ENCODE measurements at places on chromosomes 16 and 17. TPM values are rescaled to one million over a fixed set of nuclear protein-coding genes. Genes with fewer than 3 reads are reported as not detected.

DNA sequence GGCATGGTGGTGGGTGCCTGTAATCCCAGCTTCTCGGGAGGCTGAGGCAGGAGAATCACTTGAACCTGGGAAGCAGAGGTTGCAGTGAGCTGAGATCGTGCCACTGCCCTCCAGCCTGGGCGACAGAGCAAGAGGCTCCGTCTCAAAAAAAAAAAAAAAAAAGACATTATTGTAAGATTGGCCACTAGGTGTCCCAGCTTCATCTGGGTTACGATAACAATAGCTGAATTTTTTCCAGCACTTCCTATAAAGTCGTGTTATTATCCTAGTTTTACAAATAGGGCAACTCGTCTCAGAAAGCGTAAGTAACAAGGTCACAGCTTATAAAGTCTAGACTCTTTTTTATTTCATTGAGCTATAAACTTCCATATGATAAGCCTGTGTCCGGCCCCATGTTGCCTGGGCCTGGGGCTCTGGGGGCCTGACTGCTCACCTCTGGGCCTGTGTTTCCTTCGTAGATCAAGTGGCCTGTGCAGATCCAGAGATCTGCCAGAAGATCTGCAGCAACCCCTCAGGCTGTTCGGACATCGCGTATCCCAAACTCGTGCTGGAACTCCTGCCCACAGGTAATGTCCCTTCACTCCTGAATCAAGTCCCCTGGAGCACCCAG is 60.5 kb downstream of the SLC5A11 start:
- DNase-seq, result peak; percentile 1

DNA sequence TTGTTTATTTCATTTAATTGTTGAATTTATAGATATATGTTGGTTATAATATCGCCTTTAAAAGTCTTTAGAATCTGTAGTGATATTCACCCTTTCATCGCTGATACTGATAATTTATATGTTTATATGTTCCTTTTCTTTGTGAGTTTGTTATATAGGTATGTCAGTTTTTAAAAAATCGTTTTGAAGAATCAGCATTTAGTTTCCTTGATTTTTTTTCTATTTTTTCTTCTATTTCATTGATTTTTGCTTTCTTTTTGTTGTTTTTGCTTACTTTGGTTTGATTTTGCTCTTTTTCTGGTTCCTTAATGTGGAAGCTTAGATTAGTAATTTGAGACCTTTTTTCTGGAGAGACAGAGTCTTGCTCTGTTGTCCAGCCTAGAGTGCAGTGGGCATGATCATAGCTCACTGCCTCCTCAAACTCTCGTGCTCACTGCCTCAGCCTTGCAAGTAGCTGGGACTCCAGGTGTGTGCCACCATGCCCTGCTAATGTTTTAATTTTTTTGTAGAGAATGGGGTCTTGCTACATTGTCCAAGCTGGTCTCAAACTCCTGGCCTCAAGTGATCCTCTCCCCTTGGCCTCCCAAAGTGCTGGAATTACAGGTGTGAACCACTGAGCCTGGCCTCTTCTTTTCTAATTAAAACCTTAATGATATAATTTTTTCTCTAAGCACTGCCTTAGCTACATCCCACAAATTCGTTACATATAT is 7.5 kb downstream of the IST1 start:
- no peak for DNase-seq

- no peak for DNase-seq
These were observed 35.3 kb upstream of the ACSM2B start for GRCh38 chr16:20611350-20611902.

DNA sequence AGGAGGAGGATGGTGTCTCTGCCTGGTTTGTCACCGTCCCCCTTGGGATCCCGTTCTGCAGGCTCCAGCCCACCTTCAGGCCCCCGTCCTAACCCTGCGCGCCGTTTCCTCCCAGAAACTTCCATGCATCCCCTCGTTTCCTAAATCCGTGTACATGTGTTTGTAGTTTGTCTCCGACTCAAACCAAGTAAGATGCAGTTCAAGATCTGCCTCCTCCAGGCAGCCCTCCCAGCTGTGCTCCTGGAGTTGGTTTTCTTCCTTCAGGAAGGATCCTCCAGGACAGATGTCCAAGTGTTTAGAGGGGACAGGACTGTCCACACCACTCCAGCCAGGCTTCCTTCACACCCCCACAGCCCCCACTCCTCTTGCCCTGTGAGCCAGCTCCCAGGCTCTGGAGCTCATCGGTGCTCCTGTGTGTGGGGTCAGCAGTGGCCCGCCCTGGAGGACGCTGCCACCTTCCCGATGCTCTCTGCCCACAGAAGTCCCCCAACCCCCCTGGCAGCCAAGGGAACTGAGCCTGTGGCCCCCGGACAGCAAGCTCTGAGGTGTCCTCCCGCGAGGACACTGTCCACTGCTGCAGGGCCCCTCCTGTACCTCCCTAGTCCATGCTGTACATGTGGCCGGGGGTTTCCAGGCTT is 11.3 kb downstream of the BAIAP2 start:
- no peak for DNase-seq

DNA sequence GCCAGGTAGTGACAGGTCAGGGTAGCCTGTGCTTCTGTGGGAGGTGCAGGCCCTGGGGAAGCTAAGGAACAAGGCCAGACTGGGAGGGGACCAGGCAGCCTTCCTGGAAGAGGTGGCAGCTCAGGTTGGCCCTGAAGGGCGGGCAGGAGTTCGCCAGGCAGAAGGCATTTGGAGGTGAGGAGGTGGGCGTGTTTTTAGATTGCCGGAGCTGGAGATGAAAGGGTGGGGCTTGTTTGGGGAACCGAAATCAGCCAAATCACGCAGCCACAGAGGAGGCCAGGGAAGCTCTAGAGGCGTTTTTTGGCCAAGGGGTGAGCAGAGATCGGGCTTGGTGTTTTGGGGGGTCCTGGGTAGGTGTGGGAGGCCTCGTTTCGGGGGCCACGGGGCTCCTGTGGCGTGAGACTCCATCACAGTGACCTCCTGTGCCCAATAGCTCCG is 7.6 kb downstream of the ADCY7 start:
- no peak for DNase-seq

- no peak for DNase-seq
These were observed 200.6 kb downstream of the CPPED1 start for GRCh38 chr16:12602811-12603698.

- DNase-seq, result no peak
These were observed at the start of gene CA7 for GRCh38 chr16:66844342-66845079. CA7 (plus strand) TSS chr16:66844414; CDS start chr16:66844488, 74 bp downstream.

DNA sequence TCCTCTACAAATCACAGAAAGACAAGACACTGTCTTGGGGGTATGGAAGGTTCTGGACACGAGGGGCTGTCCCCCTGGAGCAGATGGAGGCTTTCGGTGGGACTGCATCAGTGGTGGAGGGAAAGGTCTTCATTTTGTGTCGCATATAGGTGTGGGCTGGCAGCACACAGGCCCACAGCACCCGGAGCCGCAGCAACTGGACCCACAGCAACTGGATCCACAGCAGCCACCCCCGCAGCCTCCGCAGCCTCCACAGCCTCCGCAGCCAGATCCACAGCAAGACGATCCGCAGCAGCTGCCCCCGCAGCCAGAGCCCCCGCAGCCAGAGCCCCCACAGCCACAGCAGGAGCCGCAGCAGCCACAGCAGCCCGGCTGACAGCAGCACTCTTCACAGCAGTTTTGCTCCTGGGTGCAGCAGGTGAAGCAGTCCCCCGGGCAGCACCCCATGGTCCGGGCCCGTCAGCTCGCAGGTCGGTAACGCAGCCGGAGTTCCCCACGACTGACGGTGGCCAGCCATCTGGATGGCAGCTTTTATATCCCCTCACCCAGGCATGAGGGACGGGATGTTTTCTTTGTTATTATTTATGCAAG is at the start of gene KRTAP17-1:
Gene KRTAP17-1 (minus strand): TSS at position 507 of the 591 bp plus-strand sequence. CDS start 60 bp downstream, at position 447.
- DNase-seq, result no peak

DNA sequence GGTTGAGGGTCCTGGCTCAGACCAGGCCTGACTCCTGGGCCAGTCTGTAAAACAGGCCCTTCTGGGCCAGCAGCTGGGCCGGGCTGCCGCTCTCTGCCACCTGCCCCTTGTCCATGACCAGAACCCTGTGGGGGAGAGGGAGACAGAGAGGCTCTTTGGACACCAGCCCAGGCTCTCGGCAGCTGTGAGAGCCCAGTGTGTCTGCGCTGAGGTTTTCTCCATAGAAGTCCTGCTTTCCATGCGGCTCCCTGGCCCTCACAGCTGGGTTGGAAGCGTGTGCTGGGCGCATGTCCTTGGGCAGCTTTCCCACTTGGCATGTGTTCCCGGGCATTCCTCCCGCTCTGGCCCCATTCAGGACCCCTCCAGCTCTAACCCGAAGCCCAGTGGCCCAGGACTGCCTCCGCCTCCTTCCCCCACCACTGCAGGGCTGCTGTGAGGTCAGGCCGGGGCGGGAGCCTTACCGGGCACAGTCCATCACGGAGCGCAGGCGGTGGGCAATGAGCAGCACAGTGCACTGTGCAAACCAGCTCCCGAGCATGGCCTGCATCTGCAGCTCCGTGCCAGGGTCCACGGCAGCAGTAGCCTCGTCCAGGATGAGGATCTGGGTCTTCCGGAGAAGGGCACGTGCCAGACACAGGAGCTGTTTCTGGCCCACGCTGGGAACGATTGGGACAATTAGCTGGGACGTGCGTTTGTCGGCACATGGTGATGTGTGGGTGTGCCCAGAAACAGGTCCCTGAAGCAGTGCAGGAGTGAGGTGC is 73.0 kb downstream of the ABCC6 start:
- DNase-seq, result no peak

GRCh38 chr16:988471-989353 is 7.1 kb downstream of the SOX8 start:
- no peak for DNase-seq

- DNase-seq, result peak; percentile 54
These were observed 70.1 kb upstream of the CREBBP start for GRCh38 chr16:3950343-3951193.

- no peak for DNase-seq
These were observed 2.6 kb downstream of the ZNF205 start for GRCh38 chr16:3115003-3115402.

DNA sequence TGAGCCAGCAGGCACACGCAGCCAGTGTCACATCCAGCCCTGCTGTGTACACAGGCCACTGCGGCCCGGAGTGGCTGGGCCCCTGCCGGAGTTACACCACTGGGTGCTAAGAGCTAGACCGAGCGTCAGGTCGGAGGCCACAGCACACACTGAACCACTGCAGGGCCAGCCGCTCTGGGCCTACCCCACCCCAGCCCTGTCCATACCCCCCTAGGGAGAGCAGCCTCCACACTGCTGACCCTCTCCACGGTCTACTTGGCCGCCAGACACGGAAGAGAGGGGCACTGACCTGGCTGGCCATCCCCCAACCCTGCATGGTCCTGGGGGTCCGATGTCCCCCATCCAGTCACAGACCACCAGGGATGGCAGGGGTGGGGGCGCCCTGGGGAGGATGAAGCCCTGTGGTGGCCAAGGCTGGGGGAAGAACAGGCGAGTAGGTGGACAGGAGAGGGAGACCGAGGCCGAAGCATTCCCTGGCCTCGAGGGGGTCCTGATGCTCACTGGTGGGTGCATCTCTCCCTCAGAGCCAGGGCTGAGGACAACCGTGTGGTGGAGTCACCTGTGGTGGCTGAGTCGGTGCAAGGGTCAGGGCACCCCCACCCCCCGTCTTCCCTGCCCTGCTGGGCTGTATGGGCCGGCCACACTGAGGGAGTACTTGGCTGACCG is 34.9 kb upstream of the ZC3H18 start:
- DNase-seq, result no peak

- no peak for DNase-seq
These were observed 17.5 kb downstream of the TMEM132E start for GRCh38 chr17:34596920-34597319.

DNA sequence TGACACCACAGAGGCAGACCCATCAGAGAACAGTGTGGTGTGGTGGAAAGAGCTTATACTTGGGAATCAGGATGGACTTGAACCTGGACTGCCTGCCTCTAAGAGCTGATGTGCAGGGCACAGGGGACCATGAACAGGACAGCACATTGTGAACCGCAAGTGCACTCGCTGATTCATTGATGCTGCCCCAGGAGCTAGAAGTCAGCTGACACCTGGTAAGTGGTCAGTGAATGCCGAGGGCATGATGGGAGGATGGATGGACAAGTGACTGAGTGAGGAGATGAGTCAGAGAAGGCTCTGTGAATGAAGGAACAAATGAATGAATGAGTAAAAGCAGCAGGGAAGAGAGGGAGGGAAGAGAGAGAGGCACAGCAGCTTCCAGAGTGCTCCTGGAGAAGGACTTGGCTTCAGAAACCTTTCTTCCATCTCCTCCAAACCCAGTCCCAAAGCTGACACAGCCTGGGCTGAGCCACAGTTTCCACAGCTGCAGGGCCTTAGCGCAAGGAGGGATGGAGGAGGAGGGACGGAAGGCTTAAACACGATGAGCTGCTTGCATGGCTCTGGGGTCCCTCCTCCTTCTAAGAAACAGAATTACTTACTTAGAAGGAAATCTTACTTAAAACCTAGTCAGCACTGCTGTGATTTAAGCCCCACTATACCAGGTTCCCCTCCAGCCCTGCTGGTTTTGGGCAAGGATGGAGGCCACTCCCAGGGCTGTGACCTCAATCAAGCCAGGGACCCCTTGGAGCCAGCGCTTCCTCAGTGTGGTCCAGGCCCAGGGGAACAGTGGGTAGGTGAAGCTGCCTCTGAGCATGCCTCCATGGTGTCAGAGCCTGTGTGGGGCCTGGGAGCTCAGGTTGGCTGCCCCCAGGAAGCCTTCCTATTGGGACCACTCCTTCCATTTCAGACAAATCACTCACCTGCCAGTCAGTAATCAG is 184.6 kb downstream of the TMEM132E start:
- DNase-seq, result no peak

DNA sequence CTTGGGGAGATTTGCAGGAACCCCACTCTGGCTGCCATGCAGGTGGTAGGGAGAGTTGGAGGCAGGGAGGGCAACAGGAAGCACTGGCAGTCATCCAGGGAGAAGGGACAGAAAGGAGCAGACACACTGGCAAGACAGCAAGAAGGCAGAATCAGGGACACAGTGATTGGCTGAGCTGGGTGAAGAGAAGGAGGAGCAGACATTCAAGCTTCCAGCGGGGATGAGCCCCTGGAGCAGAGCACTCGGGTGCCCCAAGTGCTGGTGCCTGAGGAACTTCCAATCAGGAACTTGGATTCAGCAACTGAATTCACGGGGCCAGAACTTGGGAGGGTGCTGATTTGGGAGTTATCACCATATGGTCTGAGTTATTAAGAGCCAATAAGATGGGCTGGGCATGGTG is 6.3 kb upstream of the ITGA3 start:
- no peak for DNase-seq

Gene CACNG5
- total RNA-seq, result not detected

Gene CCL5
- 1.6 TPM for total RNA-seq

Gene WNT3
- total RNA-seq, result 0.47 TPM

Gene DYNLL2
- 11.8 TPM for total RNA-seq

Gene SCGB1C2
- total RNA-seq, result not detected

Gene VEZF1
- total RNA-seq, result 56.5 TPM

Gene BCAR1
- total RNA-seq, result 255 TPM

Gene P3H4
- total RNA-seq, result 85.1 TPM

Gene KRTAP4-1
- not detected for total RNA-seq

Gene MT1M
- total RNA-seq, result not detected

All from glomerular endothelial cell (primary cell).